Hepatocyte (in vitro differentiated cells): ENCODE measurements at places on chromosomes 7 and 10. TPM values are rescaled to one million over a fixed set of nuclear protein-coding genes. Genes with fewer than 3 reads are reported as not detected.
A peak's percentile ranks its signal among the peaks of the same experiment; 100 is the strongest.

WEE2 gene
- total RNA-seq: 3.6 and 3.7 TPM in 2 replicates

CCDC3 gene
- total RNA-seq: 10.5 and 13.6 TPM in 2 replicates

GRCh38 chr7:7786595-7786994 is 68.2 kb upstream of the RPA3 start:
- peaks cover 4% of the 10 kb centered on the region for H3K4me1 ChIP-seq
- DNase-seq: no peak
- H3K36me3 ChIP-seq: no peaks in the 10 kb centered on the region

DNA sequence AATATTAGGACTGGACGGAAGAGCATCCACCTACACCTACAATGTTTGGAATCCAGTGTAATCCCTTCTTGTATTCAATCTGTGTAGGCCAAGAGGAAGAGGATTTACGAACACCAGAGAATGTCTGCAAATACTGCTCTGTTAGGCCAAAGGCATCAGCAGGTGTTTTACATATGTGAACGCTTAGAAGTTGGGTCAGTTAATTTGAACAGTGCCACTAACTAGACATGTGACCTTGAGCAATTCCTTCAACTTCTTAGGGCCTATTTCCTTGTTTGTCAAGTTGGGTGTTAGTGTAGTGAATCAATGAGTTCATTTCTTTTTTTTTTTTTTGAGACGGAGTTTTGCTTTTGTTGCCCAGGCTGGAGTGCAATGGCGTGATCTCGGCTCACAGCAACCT is 35.4 kb downstream of the MYPN start:
- peak overlapping the region; percentile 65 for H3K27ac ChIP-seq
- H3K4me1 ChIP-seq: no peaks in the 10 kb centered on the region
- no peaks in the 10 kb centered on the region for H3K36me3 ChIP-seq
- DNase-seq: peak; percentile 35
- H3K4me3 ChIP-seq: no peak overlapping the region
- H3K27me3 ChIP-seq: no peaks in the 10 kb centered on the region

DNA sequence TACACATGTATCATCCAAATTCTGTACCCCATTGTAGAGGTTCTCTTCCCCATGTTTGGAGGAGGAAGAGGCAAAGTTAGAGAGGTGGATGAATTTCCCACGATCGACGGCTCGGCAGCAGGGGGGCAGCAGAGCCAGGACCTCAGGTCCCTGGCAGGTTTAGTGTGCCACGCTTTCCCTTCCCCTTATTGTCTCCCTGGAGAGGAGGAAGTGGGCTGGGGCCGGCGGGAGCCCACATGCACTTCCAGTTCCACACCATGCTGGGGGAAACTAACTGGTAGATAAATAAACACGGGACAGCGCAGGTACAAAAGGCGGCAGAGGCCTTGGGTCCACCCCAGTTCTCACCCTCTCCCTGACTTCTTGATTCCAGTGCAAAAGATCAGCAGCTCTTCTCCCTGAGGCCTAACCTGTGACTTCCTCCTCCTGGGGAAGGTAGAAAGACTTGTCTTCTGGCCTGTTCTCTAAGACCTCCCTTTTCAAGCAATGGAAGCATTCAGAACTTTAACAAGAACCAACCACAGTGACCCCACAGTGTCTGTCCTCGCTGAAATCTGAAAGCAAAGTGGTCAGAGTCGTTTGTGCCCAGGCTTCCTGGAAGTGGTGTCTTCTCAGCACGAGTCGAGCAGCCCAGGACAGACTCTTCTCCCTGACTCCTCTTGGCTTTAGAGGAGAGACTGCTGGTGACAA is 30.5 kb upstream of the SRGN start:
- H3K4me3 ChIP-seq: no peak overlapping the region
- H3K4me1 ChIP-seq: no peaks in the 10 kb centered on the region
- no peak overlapping the region for H3K27ac ChIP-seq

DNA sequence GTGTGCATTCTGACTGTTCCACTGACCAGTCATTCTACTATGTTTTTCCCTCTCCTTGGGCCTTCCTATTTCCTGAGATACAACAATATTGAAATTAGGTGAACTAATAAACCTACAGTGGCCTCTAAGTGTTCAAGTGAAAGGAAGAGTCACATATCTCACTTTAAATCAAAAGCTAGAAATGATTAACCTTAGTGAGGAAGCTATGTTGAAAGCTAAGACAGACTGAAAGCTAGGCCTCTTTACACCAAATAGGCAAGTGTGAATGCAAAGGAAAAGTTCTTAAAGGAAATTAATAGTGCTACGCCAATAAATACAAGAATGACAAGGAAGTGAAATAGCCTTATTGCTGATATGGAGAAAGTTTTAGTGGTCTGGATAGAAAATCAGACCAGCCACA is 5.7 kb upstream of the DYNC1I1 start:
- no peak overlapping the region for H3K4me3 ChIP-seq
- H3K4me1 ChIP-seq: no peaks in the 10 kb centered on the region
- no peak for DNase-seq
- no peaks in the 10 kb centered on the region for H3K36me3 ChIP-seq
- no peak overlapping the region for H3K27ac ChIP-seq
- H3K27me3 ChIP-seq: no peaks in the 10 kb centered on the region

GRCh38 chr7:146804620-146805019 is 688.0 kb downstream of the CNTNAP2 start:
- no peak for DNase-seq
- H3K4me3 ChIP-seq: no peak overlapping the region
- no peaks in the 10 kb centered on the region for H3K4me1 ChIP-seq

DNA sequence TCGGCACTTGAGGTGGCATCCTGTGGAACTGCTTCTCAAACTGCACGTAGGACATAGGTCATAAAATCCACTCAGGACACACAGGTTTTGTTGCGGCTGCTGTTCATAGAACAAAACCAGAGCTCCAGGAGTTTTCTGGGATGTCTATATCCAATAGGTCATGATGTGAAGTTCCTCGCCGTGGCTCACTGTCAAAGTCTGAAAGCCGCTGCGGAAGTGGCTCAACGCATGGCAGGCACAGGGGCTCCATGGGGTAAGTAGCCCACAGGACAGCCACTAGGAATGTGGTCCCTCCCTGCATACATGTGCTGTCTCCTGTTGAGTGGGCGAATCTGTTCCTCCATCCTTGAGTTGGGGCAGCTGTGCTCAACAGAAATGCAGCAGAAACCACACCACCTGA is 72.2 kb downstream of the PRKAG2 start:
- no peaks in the 10 kb centered on the region for H3K27me3 ChIP-seq
- H3K4me3 ChIP-seq: no peak overlapping the region
- peaks cover 10% of the 10 kb centered on the region for H3K4me1 ChIP-seq
- DNase-seq: no peak
- H3K27ac ChIP-seq: no peak overlapping the region
